Epithelial cell of alveolus of lung (primary cell): ENCODE measurements at places on chromosomes 7 and 10. TPM values are rescaled to one million over a fixed set of nuclear protein-coding genes. Genes with fewer than 3 reads are reported as not detected.

UNC5B gene
- 9.8 and 35.6 TPM in 2 replicates for total RNA-seq

HOXA6 gene
- total RNA-seq, result 15.0 and 18.1 TPM in 2 replicates

GRID2IP gene
- total RNA-seq, result 0.08 TPM in 1 of 2 replicates, not detected in the other

ADAM22 gene
- 0.52 and 1.8 TPM in 2 replicates for total RNA-seq

LIPF gene
- total RNA-seq, result not detected in 2 replicates

CPN1 gene
- total RNA-seq, result not detected in 2 replicates

ZSCAN21 gene
- 12.5 and 18.4 TPM in 2 replicates for total RNA-seq

GIMAP6 gene
- 0.39 and 1.0 TPM in 2 replicates for total RNA-seq

PLPP4 gene
- total RNA-seq, result 4.3 TPM in 1 of 2 replicates, not detected in the other

NPSR1 gene
- not detected in 2 replicates for total RNA-seq
